Colonic mucosa (tissue), 4 donors: ENCODE measurements at places on chromosomes 3 and 15. TPM values are rescaled to one million over a fixed set of nuclear protein-coding genes. Genes with fewer than 3 reads are reported as not detected.
A peak's percentile ranks its signal among the peaks of the same experiment; 100 is the strongest.

Gene HGD
- 48.5 TPM for total RNA-seq

Gene EFCC1
- total RNA-seq: 1.3 TPM

Gene STRA6
- total RNA-seq: not detected

Gene HIGD2B
- total RNA-seq: not detected

Gene NR1I2
- total RNA-seq: 70.4 TPM

Gene MINAR1
- total RNA-seq: 0.35 TPM

DNA sequence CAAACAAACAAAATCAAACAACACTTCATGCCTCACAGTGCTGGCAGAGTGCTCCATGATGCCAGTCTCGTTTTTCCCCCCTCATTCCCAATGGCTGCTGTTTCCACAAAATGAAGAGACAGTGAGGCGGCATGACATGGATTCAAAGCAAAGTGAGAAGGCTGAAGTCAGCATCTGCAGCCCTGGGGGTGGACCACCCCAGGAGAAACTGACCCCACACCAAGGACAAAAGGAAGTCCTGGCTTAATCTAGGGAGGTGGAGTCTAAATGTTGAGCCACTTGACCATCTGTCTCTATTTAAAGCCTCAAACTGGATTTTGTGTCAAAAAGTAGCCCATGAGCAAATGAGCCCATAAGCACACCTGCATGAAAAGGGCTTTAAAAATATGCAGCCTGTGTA is 151.2 kb upstream of the RORA start:
- no peak for DNase-seq

DNA sequence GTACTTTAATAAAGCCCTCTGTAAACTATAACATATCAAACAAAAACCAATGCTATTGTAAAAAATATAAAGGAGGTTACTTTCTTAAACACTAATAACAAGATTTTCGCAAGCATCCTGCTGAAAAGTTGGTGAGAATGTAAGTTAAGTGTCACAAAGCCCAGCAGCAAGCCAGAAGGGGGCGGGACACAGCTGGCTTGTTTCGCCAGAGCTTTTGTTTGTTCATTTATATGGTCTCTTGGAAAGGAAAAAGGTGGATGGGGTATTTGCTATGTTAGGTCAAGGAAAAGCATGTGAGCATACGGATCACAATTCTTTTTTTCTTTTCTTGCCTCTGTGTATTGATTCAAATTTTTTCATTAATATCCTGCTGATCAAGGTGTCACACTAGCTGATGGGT is 59.9 kb downstream of the HACD2 start:
- DNase-seq: no peak

- no peak for DNase-seq
Observed at GRCh38 chr15:84891339-84891738, 6.9 kb downstream of the SLC28A1 start.

- no peak for DNase-seq
Observed at GRCh38 chr15:32886459-32886858, 168.7 kb downstream of the GREM1 start.

DNA sequence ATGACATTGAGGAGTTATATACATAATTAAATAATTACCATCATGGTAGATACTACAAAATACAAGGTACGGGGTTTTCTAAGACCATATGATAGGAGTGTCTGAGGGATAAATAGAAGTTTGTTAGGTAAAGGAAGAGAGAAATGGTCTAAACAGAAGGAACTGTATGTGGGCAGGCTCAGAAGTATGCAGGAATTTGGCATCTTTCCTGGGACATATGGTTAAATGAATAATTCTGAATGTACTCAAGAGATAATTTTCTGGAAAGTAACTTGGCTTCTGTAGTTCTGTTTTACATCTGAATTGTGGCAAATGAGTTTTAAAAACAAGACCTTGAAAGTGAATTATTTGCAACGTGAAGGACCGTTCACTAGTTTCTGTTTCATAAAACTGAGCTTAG is 17.5 kb downstream of the LMCD1 start:
- DNase-seq: no peak

DNA sequence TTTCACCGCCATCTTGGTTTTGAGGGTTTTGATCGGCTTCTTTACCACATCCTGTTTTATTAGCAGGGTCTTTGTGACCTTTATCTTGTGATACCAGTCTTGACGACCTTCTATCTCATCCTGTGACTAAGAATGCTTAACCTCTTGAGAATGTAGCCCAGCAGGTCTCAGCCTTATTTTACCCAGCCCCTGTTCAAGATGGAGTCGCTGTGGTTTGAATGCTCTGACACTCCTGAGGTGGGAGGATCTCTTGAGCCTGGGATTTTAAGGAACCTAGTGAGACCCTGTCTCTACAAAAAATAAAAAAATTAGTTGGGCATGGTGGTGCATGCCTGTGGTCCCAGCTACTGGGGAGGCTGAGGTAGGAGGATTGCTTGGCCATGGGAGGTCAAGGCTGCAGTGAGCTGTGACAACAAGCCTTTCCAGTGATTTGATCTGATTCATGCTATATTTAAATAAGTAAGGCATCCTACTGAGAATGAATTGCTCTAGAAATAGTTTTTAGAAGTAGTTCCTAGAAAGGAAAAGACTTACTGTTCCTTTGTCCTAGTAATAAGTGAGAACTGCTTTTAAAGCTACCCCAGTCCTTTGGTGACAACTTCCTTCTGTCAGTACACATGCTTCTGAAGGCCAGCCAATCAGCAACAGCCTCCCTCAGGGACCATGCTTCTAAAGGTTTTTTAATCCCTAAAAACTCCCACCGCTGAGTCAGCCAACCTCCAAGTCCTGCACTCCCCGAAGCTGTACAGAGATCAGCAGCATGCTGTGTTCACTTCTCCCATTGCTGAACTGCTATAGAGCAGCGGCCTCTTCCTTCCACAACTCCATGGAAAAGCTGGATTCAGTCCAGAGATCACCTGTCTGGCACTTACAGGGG is 9.1 kb upstream of the CEMIP start:
- DNase-seq: no peak

- DNase-seq: no peak
Observed at GRCh38 chr3:98763076-98763475, at the start of gene ST3GAL6. ST3GAL6 (plus strand) TSS chr3:98763340; CDS start chr3:98768441, 5,101 bp downstream.

- no peak for DNase-seq
Observed at GRCh38 chr3:53189276-53189675, 28.3 kb downstream of the PRKCD start.

GRCh38 chr3:83873550-83873949 is 1085.2 kb upstream of the CADM2 start:
- no peak for DNase-seq

DNA sequence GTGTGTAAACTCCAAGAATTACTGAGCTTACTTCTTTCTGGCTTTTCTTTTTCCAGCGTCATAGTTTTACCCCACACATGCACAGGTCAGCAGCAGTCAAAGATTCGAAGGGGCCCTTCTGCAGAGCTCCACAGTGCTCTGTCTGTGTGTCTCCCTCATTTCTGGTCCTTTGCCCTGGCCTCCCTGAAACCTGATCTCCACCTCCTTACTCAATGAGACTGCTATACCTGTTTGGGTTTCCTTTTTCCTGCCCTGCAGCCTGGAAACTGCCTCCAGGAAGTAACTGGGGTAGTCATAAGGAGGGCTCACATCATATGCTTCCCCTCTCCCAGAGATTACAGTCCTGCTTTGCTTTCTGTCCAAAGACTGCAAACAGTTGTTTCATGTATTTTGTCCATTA is 82.8 kb upstream of the TNIK start:
- DNase-seq: no peak

- DNase-seq: no peak
Observed at GRCh38 chr3:15820911-15821310, 23.1 kb upstream of the ANKRD28 start.

- DNase-seq: no peak
Observed at GRCh38 chr3:188303823-188304222, 149.9 kb downstream of the LPP start.

GRCh38 chr3:142929109-142929508 is 34.4 kb downstream of the PAQR9 start:
- peak; percentile 57 for DNase-seq

DNA sequence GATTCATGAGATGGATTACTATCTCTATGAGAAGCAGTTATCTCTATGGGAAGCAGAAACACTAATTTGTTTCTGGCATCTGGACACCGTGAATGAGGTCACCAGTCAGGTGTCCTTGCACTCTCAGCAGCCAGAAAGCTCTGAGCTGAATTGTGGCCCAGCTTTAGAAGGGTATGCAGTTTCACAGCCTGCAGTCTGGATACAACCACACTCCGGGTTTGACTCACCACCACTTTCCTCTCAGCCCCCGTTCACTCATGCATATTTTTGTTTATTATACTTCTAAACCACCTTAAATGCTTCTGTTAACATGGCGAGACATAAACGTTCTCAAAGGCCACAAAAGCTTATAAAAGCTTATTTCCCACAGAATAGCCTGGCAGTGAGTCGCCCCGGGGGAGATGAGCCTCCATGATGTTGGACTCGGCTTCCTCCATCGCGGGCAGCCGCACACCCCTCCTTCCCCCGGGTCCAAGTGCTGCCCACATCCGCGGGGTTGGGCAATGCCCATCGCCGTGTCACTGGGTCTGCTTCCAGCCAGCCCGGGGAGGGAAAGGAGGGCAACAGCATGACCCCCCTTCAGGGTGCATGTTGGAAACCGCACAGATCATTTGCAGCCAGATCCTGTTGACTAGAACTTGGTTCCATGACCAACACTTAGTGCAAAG is 16.8 kb upstream of the SLC41A3 start:
- DNase-seq: peak; percentile 12

GRCh38 chr15:97168704-97169475 is 791.6 kb upstream of the ARRDC4 start:
- no peak for DNase-seq

GRCh38 chr3:156180077-156180476 is 59.7 kb downstream of the KCNAB1 start:
- no peak for DNase-seq

GRCh38 chr15:81315452-81316175 is 8.3 kb downstream of the STARD5 start:
- DNase-seq: no peak

GRCh38 chr15:74826364-74826819 is at the start of gene CPLX3:
CPLX3 (plus strand) TSS chr15:74826627; CDS start chr15:74826704, 77 bp downstream.
- DNase-seq: no peak

- DNase-seq: no peak
Observed at GRCh38 chr15:20407553-20407952, 134.0 kb downstream of the GOLGA6L6 start.

- DNase-seq: no peak
Observed at GRCh38 chr3:10292505-10293419, at the start of gene GHRL. GHRL (minus strand) TSS chr3:10292947; CDS start chr3:10290180, 2,767 bp downstream.

DNA sequence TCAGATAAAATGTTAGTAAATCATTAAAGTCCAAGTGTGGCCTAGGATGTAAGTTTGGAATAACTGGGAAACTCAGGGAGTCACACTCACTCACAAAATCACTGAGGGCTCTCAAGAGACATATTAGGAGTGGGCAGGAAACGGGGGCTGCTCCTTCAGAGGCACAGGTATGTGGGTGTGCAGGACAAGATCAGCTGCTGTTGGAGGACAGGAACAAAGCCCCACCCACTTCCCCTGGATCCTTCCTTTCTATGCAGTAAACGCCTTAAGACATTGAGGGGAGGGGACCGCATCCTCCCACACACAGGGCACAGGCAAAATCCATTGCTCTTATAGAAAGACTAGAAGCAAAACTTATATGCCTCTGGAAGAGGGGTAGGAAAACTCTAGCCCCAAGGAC is 30.2 kb downstream of the TM2D3 start:
- no peak for DNase-seq

GRCh38 chr15:65819563-65819960 is 27.5 kb upstream of the DENND4A start:
- no peak for DNase-seq

GRCh38 chr3:61926923-61927322 is 365.6 kb downstream of the PTPRG start:
- DNase-seq: no peak
